ENCODE measurements at places on chromosomes 7 and 10. TPM values are rescaled to one million over a fixed set of nuclear protein-coding genes. Genes with fewer than 3 reads are reported as not detected.

The DIP2C gene
- 26.3 TPM for total RNA-seq

The CALML5 gene
- total RNA-seq = not detected

The GBX1 gene
- total RNA-seq = 2.1 TPM

The TRIM73 gene
- total RNA-seq = 10.2 TPM

The UPK3BL1 gene
- 18.9 TPM for total RNA-seq

The CXCL12 gene
- total RNA-seq = 4.2 TPM

The CREM gene
- total RNA-seq = 31.6 TPM

The SLC26A5 gene
- total RNA-seq = not detected

The CLEC2L gene
- 0.22 TPM for total RNA-seq

The PNLIPRP3 gene
- total RNA-seq = not detected

The AGMO gene
- total RNA-seq = 0.27 TPM

The TAS2R38 gene
- not detected for total RNA-seq

The LHPP gene
- 15.2 TPM for total RNA-seq

All from progenitor cell of endocrine pancreas (in vitro differentiated cells).